A172 (cell line): ENCODE measurements at places on chromosomes 3 and 15.

GRCh38 chr3:112781599-112781998 is 65.1 kb downstream of the CD200R1L start:
- DNase-seq: no peak

- no peak for DNase-seq
These were observed 32.2 kb downstream of the CD276 start for GRCh38 chr15:73716417-73716816.

GRCh38 chr3:69536306-69537020 is 150.6 kb upstream of the FRMD4B start:
- no peak for DNase-seq

DNA sequence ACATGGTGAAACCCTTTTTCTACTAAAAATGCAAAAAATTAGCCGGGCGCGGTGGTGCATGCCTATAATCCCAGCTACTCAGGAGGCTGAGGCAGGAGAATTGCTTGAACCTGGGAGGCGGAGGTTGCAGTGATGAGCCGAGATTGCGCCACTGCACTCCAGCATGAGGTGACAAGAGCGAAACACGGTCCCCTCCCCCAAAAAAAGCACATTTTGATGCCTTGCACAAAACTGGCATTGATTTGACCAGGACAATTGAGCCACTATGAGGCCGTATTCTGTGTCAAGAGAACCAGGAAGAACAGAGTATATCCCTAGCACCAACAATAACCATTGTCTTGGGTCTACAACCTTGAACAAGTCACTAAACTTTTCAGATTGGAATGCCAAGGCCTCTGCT is 50.6 kb downstream of the SH3BP5 start:
- DNase-seq: no peak

- no peak for DNase-seq
These were observed 203.7 kb downstream of the ABHD5 start for GRCh38 chr3:43894176-43895049.
